ENCODE measurements at places on chromosomes 11 and 22.

- DNase-seq, result no peak
These were observed 12.8 kb upstream of the MRGPRD start for GRCh38 chr11:68993546-68993945.

DNA sequence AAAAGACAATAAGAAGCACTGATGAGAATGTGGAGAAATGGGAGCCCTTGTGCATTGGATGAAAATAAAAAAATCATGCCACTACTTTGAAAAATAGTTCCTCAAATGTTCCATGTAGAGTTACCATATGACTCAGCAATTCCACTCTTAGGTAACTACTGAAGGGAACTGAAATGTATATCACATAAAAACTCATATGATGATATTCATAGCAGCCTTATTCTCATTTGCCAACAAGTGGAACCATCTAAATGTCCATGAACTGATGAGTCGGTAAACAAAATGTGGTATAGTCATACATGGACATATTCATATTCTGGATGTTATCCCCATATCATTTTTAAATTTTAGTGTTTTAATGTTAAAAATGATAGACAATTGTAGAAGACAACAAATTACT is 3.5 kb downstream of the KRTAP5-9 start:
- no peak for DNase-seq

GRCh38 chr11:12029738-12030363 is 21.4 kb upstream of the DKK3 start:
- DNase-seq, result no peak

GRCh38 chr11:84607975-84608836 is 1018.9 kb downstream of the DLG2 start:
- DNase-seq, result no peak

DNA sequence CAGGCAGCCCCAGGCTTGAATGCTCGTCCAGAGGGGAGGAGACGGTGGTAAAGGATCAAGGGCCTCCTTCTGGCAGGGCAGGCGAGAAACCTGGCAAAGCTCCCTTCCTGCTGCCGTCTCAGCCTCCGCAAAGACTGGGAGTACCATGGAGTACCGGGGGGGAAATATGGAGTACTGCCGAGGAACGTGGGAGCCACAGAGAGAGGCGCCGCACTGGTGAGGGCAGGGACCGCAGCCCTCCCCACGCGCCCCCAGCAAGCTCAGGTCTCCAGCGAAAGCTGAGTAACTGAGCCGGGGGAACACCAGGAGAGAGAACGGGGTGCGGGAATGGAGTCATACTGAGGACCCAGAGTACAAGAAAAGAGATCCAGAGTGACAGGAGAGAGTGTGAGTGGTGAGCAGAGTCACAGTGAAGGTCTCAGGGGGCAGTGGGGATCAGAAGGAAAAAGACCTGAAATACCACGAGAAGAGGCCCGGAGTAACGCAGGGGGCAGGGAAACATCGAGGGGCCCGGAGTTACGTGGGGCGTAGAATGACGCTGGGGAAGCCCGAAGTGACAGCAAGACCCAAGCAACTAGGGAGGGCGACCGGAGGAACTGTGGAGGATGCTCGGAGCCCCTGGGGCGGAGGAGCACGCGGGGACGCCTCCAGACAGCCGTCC is 740 bp downstream of the EML3 start:
- DNase-seq, result no peak

GRCh38 chr22:49972163-49973017 is 11.8 kb downstream of the PIM3 start:
- no peak for DNase-seq

GRCh38 chr22:22123118-22123959 is 121.2 kb upstream of the VPREB1 start:
- DNase-seq, result no peak

DNA sequence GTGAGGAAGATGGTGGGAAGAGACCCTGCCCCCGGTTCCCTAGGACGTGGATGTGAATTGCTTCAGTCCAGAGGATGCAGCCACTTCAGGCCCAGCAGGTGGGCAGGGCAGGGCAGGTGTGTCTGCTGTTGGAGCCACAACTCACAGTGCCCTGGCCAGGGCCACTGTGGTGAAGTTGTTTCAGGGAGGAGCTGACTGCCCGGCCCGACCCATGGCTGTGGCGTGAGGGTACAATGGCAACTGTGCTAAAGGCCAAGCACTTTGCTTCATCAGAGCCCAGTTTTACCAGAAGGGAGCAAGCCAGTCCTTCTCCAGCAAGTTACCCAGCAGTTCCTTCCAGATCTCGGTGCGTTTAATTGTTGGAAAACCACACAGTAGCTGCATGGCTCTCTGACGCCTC is 1174.4 kb downstream of the BRD1 start:
- DNase-seq, result no peak

- DNase-seq, result no peak
These were observed 109.6 kb upstream of the THY1 start for GRCh38 chr11:119532551-119532950.

GRCh38 chr11:6472934-6473333 is 807 bp downstream of the TRIM3 start:
- DNase-seq, result peak; percentile 26

GRCh38 chr11:110153474-110153873 is 60.3 kb downstream of the ZC3H12C start:
- DNase-seq, result no peak

DNA sequence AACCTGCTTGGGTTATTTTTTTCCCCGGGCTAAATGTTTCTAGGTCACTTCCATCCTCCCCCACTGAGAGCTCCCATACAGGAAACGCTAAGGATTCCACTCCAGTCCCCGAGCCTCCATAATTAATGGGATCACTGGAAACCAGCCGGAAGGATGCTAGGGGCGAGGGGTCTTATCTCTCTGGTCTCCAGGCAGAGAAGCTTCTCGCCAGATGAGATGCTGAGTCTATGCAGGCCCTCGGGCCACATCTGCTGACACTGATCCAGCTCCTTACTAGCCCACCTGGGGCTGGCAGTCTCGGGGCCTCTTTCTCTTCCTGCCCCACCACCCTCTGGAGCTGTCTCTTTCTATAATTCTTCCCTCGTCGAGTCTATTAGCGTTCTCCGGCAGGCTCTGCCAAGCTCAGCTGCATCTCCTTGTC is 125.9 kb upstream of the SYT13 start:
- DNase-seq, result no peak

DNA sequence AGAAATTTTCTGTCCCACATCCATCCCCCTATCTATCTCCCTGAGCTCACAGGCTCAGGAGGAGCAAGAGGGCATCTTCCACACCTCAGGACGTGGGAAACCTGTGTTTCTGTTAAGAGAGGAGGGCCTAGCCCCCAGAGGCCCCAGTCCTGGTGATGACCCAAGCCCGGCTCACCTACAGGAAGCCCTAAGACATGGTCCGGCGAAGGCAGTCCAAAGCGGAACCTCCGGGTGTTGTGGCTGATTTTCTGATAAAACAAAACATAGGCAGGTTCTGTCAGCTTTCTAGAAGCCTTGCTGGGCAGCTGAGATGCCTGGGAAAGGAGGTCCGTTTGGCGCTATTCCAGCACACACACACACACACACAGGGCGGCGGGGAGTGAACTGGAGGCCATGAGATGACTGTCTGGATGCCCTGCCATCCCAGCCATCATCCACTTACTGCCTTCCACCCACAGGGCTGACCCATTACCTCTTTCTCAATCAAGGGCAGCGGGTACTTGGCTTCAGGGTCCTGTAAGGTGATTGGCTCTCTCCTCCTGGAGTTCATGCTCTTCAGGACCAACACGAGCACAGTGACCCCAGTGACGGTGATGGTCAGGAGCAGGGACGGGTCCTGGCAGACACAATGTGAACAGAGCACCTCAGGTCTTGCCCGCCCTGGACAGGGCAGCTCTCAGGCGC is 882 bp downstream of the CYB5R2 start:
- DNase-seq, result no peak

DNA sequence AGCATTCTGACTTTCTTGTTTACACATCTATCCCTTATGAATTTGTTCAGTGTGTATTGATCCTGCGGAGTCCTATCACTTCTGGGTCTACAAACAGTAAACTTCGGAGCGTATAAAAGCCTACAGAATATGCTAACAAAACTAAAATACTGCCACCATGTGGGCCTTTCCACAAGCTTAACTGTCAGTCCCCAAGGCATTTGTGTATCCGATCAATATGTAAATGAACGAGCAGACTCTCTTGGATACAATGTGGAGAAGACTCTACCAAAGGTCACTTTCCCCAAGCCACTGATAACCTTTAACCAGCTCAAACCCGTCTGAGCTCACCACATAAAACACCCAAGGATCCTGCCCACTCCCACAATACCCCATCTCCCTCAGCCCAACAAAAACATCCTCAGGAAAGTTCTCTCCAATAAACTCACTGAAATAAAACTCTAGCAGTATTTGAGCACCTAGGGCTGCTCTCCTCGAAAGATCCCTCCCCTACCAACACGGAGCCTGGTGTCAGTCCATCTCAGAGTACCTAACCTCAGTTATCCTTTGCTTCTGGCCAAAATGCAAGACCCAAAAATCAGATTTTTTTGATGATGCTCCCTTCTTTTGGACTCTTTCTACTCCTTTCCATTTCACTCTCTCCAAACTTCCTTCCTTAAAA is 17.8 kb downstream of the ADA2 start:
- no peak for DNase-seq

DNA sequence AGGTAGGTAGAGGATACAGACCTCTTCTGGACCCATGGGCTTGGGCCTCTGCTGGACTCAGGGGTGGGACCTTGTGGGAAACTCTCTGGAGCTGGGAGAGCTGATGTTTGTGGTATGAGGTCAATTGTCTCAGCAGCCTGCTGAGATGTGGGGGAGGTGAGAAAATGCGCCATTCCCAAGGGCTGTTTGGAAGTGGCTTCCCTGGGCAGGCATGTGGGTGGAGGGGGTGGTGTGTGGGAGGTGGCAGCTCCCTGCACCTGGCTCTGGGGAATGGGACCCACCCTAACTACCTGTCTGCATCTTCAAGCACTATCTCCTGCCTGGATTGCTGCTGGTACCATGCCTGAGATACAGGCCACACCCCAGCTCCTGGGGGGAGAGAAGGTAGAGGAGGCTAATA is 97.4 kb upstream of the THY1 start:
- no peak for DNase-seq

DNA sequence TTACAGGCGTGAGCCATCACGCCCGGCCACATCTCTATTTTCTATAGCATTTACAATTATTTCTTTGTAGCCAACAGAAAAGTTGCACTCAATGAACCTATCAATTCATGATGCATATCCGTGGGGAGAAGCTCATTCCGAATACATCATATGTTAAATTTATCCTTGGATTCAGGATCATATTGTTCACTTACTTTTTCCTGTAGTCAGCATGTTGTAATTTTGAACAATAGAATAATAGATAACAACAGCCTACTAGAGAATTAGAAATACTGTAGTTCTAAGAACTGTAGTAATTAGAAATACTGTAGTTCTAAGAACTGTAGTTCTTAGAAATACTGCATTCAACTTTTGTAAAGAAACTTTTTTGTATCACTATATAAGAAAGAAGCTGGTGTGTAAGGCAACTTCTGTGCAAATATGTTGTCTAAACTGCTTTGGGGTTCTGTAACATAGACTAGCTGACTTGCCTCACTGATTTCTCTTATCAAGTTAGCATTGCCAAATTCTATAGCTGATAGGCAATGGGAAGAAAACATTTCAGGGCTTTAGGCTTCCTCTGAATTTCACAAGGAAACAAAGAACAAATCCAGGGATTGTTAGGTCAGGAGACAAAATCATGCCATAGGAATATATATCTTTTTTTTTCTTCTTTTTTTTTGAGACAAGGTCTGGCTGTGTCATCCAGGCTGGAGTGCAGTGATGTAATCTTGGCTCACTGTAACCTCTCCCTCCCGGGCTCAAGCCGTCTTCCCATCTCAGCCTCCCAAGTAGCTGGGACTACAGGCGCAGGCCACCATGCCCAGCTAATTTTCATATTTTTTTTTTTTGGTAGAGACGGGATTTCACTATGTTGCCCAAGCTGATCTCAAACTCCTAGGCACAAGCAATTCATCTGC is 91.9 kb downstream of the CSTPP1 start:
- DNase-seq, result no peak

GRCh38 chr22:49915610-49916009 is 2.6 kb downstream of the ALG12 start:
- DNase-seq, result no peak

- no peak for DNase-seq
These were observed 1.2 kb upstream of the TBC1D10A start for GRCh38 chr22:30327864-30328345.

DNA sequence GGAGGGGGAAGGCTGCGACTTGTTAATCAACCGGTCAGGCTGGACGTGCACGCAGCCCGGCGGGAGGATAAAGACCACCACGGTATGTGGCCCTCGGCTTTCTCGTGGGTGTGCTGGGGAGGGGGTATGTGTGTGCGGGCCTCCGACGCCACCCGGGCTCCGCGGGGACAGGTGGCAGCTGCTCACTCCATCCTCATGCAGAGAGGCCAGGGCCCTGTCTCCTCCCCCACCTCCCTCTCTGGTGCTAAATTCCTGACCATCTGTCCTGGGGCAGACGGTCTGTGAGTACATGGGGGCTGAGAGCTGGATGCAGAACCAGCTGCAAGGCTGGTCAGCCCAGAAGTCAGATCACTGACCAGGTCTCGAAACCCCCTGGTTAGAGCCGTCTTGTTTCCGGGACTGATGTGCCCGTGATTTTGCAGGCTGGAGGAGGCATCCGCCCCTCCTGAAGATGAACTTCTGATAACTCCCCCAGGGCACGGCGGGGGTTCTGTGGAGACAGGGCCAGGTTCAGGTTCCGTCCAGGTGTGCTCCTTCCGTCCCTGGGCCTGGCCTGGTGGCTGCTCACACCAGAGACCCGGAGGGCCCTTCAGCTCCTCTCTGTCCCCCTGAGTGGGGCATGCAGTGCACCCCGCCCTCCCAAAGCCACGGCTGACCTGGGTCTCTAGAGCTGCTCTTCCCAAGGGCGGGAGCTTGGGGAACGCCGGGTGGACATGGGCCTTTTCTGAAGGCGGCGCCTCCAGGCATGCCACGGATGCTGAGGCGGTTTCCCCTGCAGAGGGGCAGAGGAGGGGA is 1119.7 kb downstream of the BRD1 start:
- no peak for DNase-seq

DNA sequence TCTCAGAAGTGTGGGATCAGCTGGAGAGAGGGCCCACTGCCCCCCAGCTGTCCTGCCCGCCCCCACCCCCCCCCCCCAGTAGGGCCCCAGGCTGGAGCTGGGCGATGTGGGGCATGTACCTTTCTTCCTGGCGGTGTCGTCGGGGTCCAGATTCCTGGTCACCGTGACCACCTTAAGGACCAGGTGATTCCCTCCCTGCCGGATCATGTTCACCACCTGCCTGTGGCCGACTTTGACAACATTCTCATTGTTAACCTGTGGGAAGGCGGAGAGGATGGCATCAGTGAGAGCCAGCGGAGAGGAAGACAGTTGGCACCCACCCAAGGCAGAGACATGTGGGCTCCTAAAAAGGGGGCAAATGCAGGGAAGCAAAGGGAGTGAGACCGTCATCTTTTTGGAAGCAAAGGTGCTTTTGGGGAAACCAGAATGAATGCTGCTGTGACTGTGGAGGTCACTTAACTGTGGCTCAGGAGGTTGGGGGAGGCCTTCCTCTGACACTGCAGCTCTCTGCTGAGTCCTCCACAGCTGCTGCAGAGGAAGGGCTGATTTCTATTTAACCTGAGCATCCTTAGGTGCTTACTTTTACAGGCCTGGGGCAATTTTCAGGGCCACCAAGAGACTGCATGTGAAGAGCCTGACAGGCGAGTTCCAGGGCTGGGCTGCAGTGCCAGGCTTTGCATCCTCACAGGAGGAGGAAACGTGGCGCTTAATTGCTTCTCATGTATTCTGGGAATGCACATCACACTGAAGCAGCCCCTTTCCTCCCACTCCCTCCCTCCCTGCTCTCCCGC is 104.5 kb downstream of the CTTN start:
- DNase-seq, result no peak

Data from substantia nigra (tissue), 51 donors.